NCI-H146 (cell line): ENCODE measurements at places on chromosomes 2 and 18.

DNA sequence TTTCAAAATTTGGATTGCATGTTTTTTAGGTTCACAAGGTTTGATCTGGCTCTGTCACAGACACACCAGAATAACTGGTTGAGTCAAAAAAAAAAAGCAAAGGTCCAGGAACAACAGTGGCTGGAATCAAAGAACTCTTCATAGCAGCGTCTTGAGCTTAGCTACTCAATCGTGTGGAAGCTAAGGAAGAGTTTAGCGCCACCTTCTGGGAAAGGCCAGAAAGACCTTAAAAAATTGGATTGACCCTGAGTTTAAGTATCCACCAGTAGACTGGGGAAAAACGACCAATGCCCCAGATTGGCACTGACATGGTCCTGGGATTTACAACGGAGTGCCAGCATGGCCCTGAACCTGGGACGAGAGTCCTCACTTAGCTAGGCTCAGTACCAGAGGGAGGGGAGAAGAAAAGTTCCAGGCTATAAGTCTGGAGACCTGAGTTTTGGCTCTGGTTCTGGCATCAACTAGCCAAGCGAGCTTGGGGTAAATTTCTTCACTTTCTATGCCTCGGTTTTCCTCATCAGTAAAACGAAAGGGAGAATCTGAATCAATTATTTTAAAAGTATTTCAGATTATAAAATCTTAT, 71.1 kb upstream of the TFCP2L1 start:
- DNase-seq, result peak; percentile 68

GRCh38 chr2:165202239-165202638, 1.6 kb downstream of the SCN3A start:
- peak; percentile 49 for DNase-seq

- DNase-seq, result peak; percentile 74
These were observed 475 bp downstream of the B3GNT2 start for GRCh38 chr2:62196278-62196901.

DNA sequence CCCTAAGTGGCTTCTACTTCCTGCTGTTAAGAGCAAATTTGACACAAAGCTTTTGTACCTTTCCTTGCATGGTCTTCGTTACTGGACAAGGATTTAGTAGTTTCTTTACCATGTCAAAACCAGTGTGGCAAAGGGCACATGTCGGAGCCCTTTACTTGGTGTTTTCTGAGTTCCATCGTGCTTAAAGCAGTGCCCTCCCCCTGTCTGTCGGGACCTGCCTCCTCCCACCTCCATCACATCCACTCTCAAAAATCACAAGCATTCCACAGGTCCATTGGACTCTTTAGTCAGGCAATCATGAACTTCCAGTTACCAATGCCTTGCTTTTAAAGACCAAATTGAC, 763 bp downstream of the CCDC141 start:
- no peak for DNase-seq

- DNase-seq, result no peak
These were observed 989.9 kb downstream of the DCDC2C start for GRCh38 chr2:4693266-4693665.

DNA sequence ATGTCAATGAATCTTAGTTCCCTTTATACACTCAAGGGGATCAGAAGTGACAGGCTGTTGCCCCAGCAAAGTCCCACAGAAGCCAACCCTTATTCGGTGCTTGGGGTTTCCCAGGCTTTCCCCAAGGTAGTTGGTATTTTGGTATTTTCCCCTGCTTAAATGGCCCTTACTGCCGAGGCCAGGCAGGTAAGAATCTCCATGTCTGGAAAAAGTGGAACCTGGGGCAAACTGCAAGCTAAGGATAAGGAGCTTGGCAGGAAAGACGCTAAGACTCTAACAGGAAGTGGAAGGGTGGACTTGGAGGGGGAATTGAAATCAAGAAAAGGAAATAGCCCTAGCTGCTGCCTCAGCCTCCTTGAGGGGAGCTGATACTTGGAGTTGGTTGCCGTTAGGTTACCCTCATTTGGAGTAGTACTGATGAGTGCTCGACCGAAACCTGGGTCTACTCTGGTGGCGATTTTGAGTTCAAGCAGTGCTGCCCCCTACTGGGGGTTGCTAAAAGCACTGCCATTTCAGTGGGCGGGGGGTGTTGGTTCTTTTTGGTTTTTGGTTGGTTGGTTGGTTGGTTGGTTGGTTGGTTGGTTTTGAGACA, 3.3 kb upstream of the GPBAR1 start:
- no peak for DNase-seq

DNA sequence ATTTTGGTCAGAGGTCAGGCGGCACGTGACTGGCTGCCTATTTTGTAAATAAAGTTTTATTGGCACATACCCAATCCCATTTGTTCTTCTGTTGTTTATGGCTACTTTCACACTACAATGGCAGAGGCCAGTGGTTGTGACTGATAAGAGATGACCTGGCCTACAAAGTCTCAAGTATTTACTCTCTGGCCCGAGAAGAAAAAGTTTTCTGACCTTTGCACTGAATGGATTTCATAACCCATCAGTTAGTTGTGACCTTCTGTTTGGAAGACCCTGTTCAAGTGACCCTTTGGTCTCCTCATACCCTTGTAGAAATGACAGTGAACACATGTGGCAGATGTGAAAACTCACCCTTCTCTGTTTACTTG, 121.4 kb upstream of the MGAT5 start:
- DNase-seq, result no peak

GRCh38 chr2:190139371-190139770, 76.8 kb upstream of the MSTN start:
- no peak for DNase-seq

GRCh38 chr2:174826051-174826450, 61.8 kb upstream of the CHRNA1 start:
- DNase-seq, result no peak

- no peak for DNase-seq
These were observed 180.4 kb downstream of the FAM124B start for GRCh38 chr2:224221455-224221913.

DNA sequence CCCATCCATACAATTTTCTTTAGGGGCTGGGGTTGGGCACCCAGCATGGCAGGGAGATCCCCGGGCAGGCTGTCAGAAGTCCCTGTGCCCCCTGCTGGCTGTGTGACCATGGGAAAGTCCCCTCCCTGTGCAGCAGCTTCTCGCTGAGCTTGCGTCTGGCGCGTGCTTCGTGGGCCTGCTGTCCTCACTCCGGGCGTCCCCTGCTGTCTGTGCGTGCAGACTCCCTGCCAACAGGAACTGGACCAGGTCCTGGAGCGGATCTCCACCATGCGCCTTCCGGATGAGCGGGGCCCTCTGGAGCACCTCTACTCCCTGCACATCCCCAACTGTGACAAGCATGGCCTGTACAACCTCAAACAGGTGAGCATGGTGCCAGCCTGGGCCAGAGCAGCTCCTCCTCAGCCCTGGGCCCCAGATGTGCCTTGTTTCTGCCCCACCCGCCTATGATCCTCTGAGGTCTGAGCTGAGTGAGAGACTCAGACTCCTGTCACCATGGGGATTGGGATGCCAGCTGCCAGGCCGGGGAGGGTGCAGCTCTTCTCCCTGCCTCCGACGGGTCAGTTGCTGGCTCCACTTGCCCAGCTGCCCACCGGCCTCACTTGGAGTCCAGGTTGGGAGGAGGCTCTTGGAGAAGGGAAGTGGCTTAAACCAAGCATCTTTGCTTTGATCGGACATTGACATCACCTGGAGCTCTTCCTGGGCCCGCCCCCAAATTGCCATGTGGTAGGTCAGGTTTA, 28.6 kb downstream of the IGFBP2 start:
- DNase-seq, result no peak

DNA sequence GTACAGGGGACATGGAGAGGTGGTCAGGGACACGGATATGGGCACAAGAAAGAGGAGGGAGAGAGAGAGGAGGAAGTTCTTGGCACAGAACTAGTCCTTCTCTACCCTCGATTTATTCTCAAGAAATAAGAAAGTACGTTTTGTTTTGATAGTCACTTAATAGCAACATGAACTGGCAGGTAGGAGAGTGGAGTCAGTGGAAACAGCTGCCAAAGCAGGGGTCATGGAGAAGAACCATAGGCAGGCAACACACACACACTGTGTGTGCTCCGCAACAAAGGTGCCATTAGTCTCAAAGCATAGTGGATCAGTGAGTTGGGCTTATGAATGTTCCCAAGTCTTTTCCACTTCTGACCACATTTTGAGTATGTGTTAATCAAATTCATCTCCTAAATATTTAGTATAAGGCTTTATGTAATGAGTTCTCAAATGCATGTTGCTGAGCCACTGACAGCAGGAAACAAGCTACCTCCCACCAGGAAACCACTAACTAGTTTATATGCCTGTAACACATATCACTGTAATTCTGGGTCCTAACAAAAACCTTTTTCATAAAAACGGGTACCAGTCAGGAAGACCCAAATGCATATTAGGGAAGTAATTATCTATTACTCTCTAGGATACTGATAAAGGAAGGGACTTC, 41.1 kb downstream of the IWS1 start:
- DNase-seq, result no peak

GRCh38 chr2:178177066-178177679, 17.1 kb upstream of the OSBPL6 start:
- no peak for DNase-seq

DNA sequence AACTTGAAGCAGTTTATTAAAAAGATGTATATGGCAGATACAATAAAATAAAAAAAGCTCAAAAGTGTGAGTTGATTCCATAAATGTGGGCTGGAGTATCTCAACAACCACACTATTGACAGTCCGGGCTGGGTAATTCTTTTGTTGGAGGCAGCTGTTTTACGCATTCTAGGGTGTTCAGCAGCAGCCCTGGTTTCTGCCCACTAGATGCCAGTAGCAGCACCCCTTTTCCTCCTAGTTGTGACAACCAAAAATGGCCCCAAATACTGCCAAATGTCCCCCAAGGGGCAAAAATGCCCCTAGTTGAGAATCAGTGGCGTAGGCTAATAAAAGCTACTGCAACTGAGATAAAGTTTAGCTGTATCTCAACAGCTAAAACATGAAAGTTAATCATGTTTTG, 44.8 kb downstream of the CHMP3 start:
- DNase-seq, result no peak

DNA sequence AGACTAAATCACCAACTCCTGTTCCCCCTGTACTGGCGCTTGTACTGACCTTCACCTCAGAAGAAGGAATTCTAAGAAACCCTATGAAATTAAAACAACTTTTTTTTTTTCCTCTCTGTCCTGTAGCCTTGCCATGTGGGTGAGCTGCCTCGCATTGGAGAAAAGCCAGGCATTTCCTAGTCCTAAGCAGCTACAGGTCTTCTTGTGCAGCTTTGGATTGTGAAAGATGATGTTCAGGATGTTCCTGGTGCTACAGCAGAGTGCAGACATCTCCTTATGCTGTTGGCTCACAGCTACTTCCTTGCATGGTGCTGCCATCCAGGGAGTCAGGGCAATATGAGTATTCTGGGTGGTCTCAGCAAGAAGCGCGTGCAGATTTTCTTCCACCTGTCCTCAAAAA, 11.9 kb downstream of the PIK3C3 start:
- DNase-seq, result no peak

DNA sequence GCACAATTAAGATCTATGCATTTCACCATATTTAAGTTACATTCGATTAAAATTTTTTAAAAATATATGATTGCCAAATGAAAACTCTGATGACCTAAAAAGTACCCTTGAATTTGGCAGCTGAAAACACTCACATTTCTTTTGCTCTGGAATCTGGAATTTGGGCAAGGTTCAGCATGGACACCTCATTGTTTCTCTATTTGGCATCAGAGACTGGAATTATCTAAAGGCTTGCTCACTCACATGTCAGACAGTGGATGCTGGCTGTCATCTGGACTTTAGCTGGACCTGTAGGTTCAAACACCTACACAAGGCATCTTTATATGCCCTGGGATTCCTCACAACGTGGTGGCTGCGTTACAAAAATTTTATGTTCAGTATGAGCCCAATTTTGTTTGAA, 16.1 kb downstream of the MBOAT2 start:
- DNase-seq, result no peak

GRCh38 chr2:10188211-10188610, 65.7 kb downstream of the RRM2 start:
- peak; percentile 14 for DNase-seq

DNA sequence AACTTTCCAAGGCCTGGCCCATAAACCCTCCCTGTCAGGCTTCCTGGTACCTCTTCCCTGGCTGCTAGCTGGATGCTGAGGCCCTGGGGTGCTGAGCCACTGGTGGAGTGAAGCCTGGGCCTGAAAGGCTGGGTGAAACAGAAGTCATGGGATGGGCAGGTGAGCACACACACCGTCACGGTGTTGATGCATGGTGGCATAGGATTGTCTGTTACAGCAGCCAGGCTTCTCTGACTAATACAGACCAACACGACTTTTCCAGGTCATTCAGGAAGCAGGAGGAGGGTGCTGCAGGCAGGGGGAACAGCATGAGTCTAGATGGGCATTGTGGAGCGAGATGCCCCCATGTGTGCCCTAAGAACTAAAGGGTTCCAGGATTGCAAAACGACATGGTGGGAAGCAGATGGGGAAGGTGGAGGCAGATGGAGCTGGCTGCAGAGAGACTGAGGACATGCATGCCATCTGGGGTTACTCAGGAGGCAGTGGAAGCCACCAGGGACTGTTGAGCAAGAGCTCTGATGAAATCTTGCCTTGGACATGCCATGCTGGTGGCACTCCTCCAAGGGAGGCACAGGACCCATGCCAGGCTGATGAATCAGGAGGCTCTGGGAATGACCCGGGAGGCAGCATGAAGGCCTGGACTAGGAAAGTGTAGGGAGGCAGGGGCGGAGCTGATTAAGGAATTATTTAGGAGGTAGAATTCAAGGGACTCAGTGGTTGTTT, 480.9 kb downstream of the TSN start:
- no peak for DNase-seq

GRCh38 chr2:150188177-150188576, 299.3 kb downstream of the RND3 start:
- no peak for DNase-seq

- no peak for DNase-seq
These were observed 56.4 kb downstream of the ARHGEF4 start for GRCh38 chr2:130892793-130893785.

GRCh38 chr2:164896634-164897355, 55.2 kb upstream of the COBLL1 start:
- DNase-seq, result no peak

DNA sequence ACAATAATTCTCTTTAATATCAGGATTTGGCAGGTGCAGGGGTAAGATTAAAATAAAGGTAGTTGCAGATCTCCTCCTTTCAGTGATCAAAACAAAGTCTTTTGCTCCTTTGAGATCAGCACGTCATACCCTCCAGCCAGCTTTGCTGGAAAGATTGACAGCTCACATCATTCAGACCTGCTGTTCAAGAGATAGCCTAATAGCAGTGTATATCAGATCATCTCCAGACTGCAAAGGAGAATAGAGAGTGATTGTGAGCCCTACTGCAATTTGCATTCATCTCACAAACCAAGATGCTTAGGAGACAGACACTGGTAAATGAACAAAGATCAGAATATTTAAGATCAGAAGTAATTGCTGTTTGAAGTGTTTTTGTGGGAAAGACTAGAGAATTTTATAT, 135.8 kb upstream of the DSEL start:
- peak; percentile 27 for DNase-seq
